ENCODE measurements at places on chromosomes 7 and 10.

DNA sequence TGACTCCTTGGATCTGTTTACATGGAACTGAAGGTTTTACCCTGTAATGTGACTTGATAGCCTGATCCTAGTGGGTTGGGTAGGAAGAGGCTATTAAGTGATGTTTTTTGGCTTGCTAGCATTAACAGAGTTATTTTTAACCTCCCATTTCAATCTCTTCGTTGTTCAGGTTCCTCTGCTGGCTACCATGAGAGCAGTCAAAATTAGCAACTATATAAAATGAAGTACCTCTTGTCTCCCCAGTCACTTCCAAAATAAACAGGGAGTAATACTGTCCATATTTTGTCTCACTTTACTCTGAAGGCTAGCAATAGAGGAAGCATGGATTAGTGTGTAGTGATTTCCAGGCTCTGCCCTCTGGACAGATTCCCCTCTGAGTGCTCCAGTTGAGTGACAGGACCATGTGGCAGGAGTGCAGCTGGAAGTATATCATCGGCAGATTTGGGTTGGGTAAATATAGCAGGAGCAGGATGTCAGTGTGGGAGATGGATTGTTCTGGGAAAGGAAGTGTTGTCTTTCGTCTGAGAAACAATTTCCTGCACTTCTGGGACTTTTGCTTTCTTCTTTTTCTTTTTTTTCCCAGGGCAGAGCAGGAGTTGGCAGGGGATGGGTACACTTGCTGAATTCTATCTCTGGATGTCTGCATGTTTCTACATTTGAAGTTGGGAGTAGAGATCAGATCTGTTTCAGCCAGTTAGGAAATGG is 35.2 kb downstream of the GBF1 start:
- DNase-seq: no peak

DNA sequence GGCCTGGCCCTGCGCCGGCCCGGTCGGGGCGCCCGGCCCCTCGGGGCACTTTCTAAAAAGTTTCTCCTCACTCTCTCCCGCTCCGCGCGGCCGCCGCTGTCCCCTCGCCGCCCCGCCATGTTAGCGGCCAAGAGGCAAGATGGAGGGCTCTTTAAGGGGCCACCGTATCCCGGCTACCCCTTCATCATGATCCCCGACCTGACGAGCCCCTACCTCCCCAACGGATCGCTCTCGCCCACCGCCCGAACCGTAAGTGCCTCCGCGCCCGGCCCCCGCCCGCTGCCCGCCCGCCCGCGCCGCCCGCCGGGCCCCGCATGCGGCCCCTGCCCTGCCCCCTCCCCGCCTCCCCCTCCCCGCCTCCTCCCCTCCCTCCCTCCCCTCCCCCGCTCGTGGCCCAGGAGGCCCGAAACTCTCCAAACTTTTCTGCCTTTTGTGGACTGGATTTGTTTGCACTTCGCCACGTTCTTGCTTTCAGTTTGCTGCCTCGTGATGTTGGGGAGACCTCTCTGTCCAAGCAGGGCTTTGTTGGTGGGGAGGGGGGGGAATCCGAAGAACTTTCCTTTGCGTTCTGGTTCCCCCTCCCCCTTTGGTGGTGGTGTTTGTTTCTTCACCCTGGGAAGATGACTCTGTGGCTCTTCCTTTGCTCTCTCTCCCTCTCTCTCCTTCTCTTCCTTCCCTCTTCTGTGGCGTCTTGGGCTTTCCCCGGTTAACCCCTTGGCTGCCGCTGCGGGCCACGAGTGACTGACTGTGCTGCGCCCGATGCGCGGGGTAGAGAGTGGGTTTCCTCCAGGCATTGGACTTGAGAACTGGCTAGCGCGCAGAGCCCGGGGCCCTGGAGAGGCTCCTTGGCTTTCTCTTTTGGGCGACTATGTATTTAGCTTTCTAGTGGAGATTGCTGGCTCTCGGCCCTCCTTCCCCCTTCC is 1.6 kb downstream of the TCF7L2 start:
- peak; percentile 34 for DNase-seq

DNA sequence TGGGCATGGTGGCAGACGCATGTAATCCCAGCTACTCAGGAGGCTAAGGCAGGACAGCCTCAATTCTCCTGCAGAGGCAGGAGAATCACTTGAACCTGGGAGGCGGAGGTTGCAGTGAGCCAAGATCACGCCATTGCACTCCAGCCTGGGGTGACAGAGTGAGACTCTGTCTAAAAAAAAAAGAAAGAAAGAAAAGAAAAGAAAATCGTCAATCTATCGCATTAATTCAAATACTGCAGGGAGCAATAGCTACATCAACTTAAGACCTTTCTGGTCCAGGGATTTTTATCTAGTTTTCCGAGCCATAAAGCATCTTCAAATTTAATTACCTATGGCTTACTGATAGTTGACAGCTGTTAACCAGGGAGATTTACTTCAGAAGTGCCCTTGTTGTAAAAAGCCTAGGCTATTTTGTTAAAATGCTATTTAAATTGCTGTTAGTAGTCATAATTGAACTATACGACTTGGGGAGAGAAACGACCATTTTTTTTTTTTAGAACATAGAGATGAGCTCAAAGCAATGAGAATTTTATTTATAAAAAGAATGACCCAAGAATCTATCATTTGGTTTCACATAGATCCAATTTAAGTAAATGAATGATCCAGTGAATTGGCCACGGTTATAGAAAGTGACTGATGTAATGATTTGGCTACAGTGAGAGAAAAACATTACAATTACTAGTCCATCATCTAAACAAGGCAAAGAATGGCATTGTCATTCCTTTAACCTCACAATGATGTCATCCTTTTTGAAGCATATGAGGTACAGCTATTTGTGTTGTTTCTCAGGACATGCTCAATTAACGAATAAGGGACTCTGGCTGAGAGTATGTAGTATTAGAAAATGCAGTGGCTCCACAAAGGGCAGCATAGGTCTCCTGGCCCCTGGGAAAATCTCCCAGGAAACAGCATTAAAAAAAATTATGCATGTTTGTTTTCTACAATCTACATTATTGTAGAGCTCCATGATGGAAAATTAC is 85.3 kb downstream of the SEMA3C start:
- no peak for DNase-seq

DNA sequence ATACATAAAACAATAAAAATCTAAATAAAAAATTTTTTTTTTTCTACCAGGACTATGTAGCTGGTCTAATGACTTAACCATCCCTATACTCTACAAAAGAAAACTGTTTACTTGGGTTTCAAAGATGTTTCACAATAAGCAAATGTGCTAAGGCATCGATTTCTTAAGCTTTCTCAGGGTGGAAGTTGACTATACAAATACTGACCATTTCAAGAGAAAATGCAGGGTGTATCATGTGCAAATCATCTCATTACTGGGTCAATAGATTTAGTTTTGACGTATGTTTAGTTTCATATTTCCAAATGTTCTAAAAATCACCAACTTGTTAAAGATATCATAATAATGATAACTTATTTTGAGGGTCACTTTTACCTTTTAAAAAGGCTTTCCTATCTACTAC is 7.5 kb downstream of the NRP1 start:
- DNase-seq: no peak

- no peak for DNase-seq
These were observed 139.3 kb upstream of the WDR11 start for GRCh38 chr10:120711860-120712259.

DNA sequence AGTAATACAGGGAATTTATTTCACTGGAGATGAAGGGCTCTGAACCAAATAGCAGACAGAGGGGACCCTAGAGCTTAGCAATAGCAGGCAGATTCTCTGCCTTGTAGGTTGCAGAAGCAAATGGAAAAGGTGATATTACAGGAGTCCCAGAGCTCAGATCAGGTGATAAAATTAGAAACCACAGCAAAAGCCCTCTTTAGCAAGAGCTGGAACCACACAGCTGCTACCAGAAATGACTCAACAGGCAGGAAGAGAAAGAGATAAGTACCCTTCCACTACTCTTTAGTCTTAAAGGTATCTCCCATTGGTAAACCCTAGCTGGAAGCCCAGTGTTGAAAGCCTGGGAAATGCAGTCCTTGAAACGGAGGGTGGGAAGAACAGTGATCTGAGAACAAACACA is 535.6 kb upstream of the GHITM start:
- no peak for DNase-seq

- no peak for DNase-seq
These were observed 23.2 kb upstream of the MTPN start for GRCh38 chr7:136000288-136000913.

GRCh38 chr10:46558392-46559185 is 2.1 kb upstream of the GPRIN2 start:
- DNase-seq: no peak

GRCh38 chr10:62691336-62691735 is 113.2 kb upstream of the ADO start:
- no peak for DNase-seq

- DNase-seq: no peak
These were observed 79.2 kb upstream of the ABI1 start for GRCh38 chr10:26939962-26940354.

DNA sequence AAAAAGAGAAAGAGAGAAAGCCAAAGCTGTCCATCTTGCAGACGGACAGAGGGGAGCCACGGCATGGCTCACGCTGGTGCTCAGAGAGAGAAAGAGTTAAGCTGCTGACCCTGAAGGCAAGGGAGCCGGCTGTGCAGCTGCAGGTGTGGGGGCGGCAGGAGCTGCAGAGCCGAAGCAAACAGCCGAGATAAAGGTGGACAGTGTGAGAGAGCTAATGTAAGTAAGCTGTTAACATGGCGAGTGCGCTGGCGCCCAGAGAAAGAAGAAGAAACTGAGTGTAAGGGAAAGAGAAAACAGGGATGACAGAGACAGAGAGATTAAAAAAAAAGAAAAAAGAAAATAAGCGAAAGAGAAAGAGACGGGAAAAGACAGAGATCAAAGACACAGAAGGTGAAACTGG is 18.2 kb downstream of the COL17A1 start:
- DNase-seq: no peak

All from T-helper 22 cell (primary cell).